ENCODE measurements at places on chromosomes 13 and 19. TPM values are rescaled to one million over a fixed set of nuclear protein-coding genes. Genes with fewer than 3 reads are reported as not detected.

DNA sequence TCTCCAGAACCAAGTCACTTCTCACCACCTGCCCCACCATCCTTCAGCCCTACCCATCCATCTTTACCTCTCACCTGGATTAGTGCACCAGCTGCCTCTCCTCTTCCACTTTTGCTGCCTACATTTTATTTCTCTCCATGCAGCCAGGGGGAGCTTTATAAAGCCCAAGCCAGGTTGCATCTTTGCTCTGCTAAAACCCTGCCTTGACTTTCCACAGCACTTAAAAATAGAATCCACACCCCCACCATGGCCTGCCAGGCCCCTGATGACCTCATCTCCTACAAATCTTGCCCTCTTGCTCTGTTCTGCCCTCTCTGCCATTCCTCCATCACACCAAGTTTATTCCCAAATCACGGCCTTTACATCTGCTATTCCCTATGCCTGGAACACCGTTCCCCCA lies 1.8 kb downstream of the HOOK2 start:
- DNase-seq, result no peak

DNA sequence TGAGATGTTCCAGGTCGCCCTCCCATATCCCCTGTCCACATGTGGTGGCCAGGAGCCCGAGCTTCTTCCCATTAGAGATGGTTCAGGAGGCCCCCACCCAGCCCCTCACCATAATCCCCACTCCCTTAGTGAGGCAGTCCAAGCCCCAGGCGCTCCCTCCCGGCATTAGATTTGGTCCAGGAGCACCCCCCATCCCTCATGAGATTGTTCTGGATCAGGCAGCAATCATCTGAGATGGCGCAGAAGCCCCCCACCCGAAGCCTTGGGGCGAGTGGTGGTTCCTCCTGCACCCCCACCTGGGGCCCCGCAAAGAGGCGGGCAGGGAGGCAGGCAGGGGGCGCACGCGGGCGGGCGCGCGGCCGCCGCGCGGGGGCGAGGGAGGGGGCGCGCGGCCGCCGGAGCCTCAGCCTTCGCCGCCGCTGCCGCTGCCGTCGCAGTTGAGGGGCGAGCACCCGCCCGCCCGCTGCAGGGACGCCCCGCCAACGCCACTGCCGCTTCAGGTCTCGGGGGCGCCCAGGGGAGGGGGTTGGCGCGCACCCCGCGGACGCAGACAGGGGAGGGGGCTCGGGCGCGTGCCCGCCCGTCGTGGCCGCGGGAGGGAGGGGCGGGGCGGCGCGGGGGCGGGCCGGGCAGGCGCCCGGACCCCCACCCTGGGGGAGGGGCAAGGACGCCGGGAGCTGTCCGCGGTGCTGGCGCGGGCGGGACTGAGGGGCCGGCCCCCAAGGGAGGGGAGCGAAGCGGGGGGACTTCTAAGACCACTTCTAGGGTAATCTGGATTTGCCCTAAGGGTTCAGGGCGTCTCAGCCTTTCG lies 46.4 kb upstream of the SHKBP1 start:
- no peak for DNase-seq

GRCh38 chr13:29538652-29539040 lies 56.8 kb downstream of the SLC7A1 start:
- no peak for DNase-seq

GRCh38 chr19:46944918-46945628 lies 74.6 kb upstream of the NPAS1 start:
- no peak for DNase-seq

Gene CCNE1
- total RNA-seq, result 6.5 TPM

Measured in pulmonary artery endothelial cell (primary cell).